Suprapubic skin (tissue), 4 donors: ENCODE measurements at places on chromosomes 3 and 15.

GRCh38 chr3:17942856-17943255 is 200.4 kb upstream of the TBC1D5 start:
- H3K4me1 ChIP-seq = no peaks in the 10 kb centered on the region
- H3K4me3 ChIP-seq = no peak overlapping the region
- DNase-seq = no peak
- H3K36me3 ChIP-seq = no peaks in the 10 kb centered on the region
- no peaks in the 10 kb centered on the region for H3K27me3 ChIP-seq
- no peak overlapping the region for H3K27ac ChIP-seq

DNA sequence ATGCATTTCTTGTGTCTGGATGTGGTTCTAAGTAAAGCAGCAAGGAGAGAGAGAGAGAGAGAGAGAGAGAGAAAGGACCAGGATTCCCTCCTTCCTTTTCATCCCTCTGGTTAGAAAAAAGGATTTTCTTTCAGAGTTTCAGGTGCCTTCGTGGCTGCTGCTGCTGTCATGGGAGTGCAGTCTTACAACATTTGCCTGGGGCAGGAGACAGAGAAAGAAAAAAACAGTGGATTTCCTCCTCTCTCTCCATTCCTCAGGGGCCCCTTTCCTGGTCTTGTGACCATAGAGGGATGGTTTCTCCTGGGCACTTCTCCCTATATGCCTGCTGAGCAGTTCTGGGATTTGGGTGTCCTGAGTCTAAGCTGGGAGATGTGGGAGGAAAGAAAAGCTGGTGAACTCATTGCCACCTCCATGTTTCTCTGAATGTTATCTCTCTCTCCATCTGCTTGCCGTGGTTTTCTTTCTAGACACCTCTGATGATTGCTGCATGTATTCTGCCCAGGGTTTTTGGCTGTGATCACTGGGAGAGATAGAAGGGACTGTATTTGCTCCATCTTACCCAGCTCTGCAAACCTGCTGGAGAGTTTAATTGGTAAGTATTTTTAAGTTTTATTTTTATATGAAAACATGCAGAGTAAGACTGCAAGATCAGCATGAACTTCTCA is 142.4 kb upstream of the RGMA start:
- H3K27ac ChIP-seq = no peak overlapping the region
- no peaks in the 10 kb centered on the region for H3K4me1 ChIP-seq
- no peaks in the 10 kb centered on the region for H3K27me3 ChIP-seq
- no peaks in the 10 kb centered on the region for H3K36me3 ChIP-seq
- H3K4me3 ChIP-seq = no peak overlapping the region
- no peak for DNase-seq

DNA sequence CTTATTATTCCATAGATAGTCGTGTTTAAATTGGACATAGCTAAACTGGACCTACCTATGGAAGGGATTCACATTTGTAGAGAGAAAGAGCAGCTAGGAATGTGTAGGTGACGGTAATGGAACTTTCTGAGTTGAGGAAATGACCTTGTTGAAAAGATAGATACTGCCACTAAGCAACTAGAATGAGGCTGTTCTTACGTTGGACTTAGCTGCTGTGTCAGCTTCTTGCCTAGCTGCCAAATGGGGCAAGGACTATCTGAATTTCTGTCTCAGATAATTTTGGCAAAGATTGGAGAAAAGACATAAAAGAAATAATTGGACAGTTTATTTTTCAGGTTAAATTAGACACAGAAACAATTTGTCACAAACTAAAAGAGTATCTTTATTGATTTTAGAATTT is 68.8 kb downstream of the MEF2A start:
- peaks cover 10% of the 10 kb centered on the region for H3K36me3 ChIP-seq
- peaks cover 30% of the 10 kb centered on the region for H3K4me1 ChIP-seq
- H3K27me3 ChIP-seq = no peaks in the 10 kb centered on the region
- H3K27ac ChIP-seq = no peak overlapping the region

DNA sequence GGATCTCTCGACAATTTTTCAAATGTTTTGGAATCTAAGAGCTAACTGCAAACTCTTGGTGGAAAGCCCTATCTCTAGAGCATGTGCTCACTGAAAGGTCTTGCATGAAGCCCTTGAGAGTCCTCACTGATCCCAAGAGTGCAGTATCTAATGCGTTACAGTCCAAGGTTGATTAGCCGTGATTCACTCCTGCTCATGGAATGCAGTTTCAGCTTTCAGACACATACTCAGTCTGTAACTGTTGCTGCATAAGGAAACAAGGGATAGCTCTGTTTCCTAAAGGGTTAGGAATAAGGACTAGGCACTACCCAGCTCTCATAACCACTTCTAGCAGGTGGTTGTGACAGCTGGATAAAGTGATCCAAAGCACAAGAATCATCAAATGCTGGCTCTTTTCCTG is 687.4 kb upstream of the CFAP20DC start:
- no peaks in the 10 kb centered on the region for H3K27me3 ChIP-seq
- no peaks in the 10 kb centered on the region for H3K4me1 ChIP-seq

GRCh38 chr3:11558918-11559815 is 84.5 kb downstream of the VGLL4 start:
- no peaks in the 10 kb centered on the region for H3K27me3 ChIP-seq
- peak; percentile 66 for DNase-seq
- H3K27ac ChIP-seq = peak overlapping the region; percentile 20
- peaks cover 48% of the 10 kb centered on the region for H3K36me3 ChIP-seq
- H3K4me3 ChIP-seq = no peak overlapping the region

DNA sequence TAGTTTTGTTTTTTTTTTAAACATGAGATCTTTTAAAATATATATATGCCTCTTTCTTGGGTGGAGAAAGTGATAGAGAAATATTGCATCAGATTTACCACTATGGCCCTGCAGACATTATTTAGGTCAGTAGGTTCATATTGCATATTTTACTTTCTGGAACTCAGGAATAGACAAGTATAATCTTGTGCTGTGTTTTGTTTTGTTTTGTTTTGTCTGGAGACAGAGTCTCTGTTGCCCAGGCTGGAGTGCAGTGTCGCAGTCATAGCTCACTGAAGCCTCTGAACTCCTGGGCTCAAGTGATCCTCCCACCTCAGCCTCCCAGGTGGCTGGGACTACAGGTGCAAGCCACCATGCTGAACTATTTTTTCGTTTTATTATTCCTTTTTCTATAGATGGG is 21.5 kb upstream of the DUT start:
- no peaks in the 10 kb centered on the region for H3K36me3 ChIP-seq
- no peak overlapping the region for H3K4me3 ChIP-seq
- no peak for DNase-seq
- H3K4me1 ChIP-seq = no peaks in the 10 kb centered on the region

GRCh38 chr15:67137319-67137718 is 71.9 kb downstream of the SMAD3 start:
- H3K36me3 ChIP-seq = no peaks in the 10 kb centered on the region
- peaks cover 85% of the 10 kb centered on the region for H3K4me1 ChIP-seq
- DNase-seq = no peak
- H3K27me3 ChIP-seq = no peaks in the 10 kb centered on the region
- no peak overlapping the region for H3K27ac ChIP-seq

DNA sequence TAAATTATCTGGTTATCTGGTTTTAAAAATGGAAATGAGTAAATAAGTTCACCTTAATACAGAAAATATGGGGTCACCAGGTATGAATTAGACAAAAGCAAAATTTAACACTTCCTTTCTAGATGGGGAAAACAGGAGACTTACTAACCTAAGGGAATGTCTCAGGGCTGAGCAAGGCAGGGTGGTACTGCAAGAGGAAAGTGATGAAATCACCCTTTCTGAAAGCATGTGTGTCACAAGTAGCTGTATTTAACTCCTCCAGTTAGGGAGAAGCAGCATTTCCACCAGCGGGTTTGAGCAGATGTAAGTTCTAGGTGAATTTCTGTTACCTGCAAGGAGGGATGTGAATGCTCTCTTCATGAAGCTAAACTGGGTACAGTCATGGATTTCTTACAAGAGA is 629.1 kb downstream of the MECOM start:
- no peak for DNase-seq
- no peaks in the 10 kb centered on the region for H3K27me3 ChIP-seq
- no peaks in the 10 kb centered on the region for H3K4me1 ChIP-seq
- no peak overlapping the region for H3K4me3 ChIP-seq
- no peak overlapping the region for H3K27ac ChIP-seq

DNA sequence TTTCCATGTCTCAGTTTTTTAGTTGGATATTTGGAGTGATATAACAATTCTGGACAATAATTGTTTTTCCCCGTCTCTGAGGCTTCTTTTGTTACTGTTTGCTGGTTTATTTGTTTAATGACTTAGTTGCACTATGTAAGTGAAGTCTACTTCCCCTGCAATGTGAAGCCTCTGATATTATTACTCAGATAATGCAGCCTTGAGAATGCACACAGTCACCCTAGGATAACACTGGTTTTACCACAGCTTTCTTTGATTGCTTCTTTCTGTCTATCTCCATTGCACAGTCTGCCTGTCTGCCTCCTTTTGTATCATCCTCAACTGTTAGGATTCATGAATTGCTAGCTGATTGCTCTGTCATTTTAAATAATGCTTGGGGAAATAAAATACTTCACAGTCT is 208.7 kb upstream of the ROBO1 start:
- no peaks in the 10 kb centered on the region for H3K4me1 ChIP-seq
- H3K27me3 ChIP-seq = no peaks in the 10 kb centered on the region
- no peak overlapping the region for H3K27ac ChIP-seq
- H3K4me3 ChIP-seq = no peak overlapping the region
- H3K36me3 ChIP-seq = no peaks in the 10 kb centered on the region
